ENCODE measurements at places on chromosomes 11 and 22. TPM values are rescaled to one million over a fixed set of nuclear protein-coding genes. Genes with fewer than 3 reads are reported as not detected.

DNA sequence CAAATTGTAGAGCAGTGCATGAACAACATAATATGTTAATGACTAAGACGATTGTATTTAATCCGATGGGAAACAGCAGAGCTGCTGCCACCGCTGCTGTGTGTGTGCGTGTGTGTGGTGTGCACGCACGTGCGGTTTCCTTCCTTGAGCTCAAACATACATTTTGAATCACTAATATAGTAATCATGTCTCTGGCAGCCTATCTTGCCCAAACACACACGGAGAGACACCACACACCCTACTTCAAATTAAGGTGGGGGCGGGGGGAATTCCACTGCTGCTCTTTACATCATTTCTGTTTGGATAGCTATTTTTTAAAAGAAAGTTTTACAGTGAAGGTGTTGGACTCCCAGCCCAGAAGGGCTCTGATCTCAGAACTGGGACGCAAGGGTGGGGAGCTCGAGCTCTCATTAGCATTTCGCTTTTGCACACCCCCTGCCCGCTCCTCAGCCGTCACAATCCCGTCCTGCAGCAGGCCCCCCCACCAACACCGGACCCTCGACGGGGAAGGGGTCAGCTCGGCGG is 651 bp upstream of the FAM83F start:
- H3K27me3 ChIP-seq: peaks cover 42% of the 10 kb centered on the region
- no peak overlapping the region for H3K4me3 ChIP-seq
- H3K27ac ChIP-seq: no peak overlapping the region
- H3K4me1 ChIP-seq: peaks cover 11% of the 10 kb centered on the region

DNA sequence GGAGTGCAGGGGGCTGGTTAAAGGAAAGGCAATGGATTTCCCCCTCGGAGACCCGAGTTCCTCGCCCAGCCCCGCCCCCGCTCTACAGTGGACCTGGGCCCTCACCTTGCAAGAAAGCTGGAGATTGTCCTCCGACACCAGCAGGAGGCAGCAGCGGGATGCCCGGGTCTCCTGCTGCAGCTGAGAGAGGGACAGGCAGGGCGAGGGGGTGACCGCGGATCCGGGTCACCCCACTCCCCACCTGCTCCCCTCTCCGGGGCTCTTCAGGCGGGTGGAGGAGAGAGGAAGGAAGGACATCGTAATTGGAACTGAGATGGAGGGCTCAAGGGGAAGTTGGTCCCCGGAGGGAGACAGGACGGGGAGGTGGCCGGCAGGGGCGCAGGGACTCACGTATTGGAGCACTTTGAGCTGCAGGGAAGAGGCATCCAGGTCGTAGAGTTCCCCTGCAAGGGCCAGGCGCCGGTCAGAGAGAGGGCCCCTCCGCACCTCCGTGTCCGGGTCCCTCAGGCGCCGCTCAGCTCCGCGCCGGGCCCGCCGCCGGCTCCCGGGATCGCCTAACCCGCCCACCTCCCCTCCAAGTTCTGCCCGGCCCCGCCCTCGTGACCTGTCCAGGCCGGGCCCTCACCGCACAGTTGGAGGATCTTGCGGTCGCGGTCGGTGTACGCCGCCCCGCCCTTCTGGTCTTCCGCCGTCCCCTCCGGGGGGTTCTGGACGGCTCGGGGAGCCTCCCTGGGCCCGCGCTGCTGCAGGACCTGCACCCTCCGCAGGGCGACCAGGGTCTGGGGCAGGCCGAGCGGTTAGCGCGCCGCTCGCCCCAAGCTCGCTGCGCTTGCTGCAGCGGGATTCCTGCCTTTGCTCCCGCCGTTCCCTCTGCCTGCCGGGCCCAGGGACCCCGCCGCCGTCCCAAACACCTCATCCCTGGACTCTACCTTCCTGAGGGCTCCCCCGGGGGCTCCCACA is 84.1 kb downstream of the PDE2A start:
- H3K27me3 ChIP-seq: peaks cover 96% of the 10 kb centered on the region
- no peaks in the 10 kb centered on the region for H3K36me3 ChIP-seq

GRCh38 chr22:21564411-21564810 is 3.1 kb upstream of the UBE2L3 start:
- no peak overlapping the region for H3K27ac ChIP-seq
- no peaks in the 10 kb centered on the region for H3K27me3 ChIP-seq
- no peak for DNase-seq
- no peak overlapping the region for H3K4me3 ChIP-seq
- H3K36me3 ChIP-seq: no peaks in the 10 kb centered on the region
- H3K4me1 ChIP-seq: no peaks in the 10 kb centered on the region

DNA sequence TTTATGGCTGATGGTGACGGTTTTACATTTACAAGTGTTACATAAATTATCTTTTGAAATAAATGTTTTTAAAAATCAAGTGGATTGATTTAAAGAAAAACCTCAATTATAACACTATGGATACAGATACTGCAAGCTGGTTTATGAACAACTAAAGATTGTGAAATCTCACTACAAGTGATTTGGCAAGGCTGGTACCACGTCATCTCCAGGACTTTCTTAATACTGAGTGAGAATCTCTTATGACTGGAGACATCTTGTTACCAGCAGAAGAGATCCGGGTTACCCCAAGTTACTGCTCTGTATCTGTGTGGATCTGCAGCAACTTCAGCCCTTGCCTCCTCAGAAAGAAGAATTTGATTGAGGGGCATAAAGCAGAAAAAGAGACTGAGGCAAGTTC is 452.9 kb downstream of the MN1 start:
- H3K27ac ChIP-seq: no peak overlapping the region
- H3K36me3 ChIP-seq: no peaks in the 10 kb centered on the region
- no peak for DNase-seq

DNA sequence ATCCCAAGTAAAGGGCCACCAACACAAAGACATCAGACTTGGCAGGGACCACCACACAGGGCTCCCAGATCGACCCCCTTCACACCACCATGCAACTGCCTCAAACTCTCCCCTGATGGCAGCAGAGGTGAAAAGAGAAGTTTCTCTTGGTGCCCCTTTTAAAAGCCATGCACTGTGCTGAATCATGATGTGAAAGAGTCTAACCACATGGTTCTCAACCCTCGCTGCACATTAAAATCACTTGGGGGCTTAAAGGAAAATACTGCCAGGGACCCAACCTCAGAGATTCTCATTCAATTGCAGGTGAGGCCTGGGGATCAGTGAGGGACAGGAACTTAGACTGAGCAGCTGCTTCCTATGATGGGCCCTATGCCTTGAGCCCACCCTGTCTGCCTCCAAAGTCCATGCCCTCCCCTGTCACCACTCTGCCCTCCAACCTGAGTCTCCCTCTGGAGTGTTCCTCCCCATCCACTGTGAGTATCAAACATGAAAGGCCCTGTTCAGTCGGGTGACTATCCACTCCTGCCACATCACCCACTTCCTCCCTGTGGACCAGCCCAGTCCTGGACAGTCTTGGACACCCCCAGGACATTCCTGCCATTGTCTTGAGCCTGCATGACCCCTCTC is 40.8 kb downstream of the PLEKHA7 start:
- no peaks in the 10 kb centered on the region for H3K27me3 ChIP-seq
- no peaks in the 10 kb centered on the region for H3K4me1 ChIP-seq
- H3K36me3 ChIP-seq: no peaks in the 10 kb centered on the region
- H3K27ac ChIP-seq: no peak overlapping the region

DNA sequence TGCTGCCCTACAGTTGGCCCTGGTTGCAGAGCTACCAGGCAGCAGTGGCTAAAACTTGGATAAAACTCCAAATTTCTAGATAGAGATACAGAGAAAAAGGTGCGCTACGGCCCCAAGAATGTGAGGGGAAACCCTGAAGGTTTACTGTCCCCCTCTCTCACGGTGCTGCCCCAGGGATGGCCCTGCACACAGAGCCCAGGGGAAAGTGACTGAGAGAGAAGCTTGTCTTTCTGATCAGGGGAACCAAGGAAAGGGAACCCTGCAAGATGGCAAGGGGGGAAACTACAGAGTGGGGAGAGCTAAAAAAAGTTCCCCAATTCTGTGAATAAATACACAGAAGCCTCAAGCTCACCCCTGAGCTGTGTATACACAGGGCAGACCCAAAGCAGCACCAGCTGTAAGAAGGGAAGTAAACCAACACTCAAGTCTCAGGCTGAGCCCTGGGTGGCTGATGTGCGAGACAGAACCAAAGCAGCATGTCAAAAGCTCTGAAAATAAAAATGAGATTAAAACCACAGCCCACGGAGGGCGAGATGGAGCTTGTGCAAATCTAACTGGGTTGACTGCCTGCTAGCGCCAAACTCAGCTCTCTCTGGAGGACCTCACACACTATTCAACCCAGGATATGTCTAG is 22.1 kb downstream of the GNB1L start:
- H3K36me3 ChIP-seq: no peaks in the 10 kb centered on the region
- no peaks in the 10 kb centered on the region for H3K27me3 ChIP-seq
- no peaks in the 10 kb centered on the region for H3K4me1 ChIP-seq
- H3K4me3 ChIP-seq: no peak overlapping the region
- no peak overlapping the region for H3K27ac ChIP-seq
- peak; percentile 36 for DNase-seq

- peaks cover 10% of the 10 kb centered on the region for H3K27me3 ChIP-seq
- no peaks in the 10 kb centered on the region for H3K36me3 ChIP-seq
- DNase-seq: no peak
- H3K4me3 ChIP-seq: no peak overlapping the region
- H3K4me1 ChIP-seq: peaks cover 5% of the 10 kb centered on the region
- H3K27ac ChIP-seq: no peak overlapping the region
Observed at GRCh38 chr11:122304973-122305372, 189.0 kb upstream of the BLID start.

DNA sequence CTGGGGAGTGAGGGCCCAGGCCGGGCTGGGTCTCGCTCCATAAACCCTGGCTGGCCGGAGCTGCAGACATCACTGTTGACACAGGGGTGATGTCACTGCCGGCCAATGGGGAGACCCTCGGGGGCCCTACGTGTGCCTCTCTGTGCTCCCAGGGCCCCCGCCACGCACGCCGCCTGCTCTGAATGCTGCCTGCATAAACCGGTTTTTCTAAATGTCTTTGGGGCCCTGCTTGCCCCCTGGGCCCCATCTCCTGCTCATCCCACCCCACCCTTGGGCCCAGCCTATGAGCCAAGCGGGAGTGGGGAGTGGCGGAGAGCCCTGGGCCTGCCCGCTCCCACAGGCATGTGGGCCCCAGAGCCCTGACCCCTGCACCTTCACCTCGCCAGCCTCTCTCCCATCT is 7.7 kb downstream of the H19 start:
- no peak overlapping the region for H3K27ac ChIP-seq
- no peaks in the 10 kb centered on the region for H3K27me3 ChIP-seq
- H3K4me3 ChIP-seq: no peak overlapping the region
- H3K4me1 ChIP-seq: no peaks in the 10 kb centered on the region
- no peaks in the 10 kb centered on the region for H3K36me3 ChIP-seq

DNA sequence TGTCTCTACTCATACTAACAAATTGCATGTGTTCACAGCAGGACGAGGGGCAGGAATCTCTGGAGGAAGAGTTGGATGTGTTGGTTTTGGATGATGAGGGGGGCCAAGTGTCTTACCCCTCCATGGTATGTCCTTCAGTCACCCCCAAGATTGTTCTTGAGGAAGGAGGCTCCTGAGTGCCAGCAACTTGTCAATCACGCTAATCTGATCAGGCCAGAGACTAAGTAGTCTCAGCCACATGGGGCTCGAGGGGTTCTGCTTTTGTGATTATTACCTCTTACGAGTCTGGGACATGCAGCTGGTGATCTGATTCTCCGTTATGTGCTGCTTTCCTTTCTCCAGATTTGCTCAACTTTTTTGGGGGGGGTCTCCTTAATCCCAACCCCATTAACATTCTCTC is 54.3 kb downstream of the CTNND1 start:
- no peak for DNase-seq
- H3K4me3 ChIP-seq: no peak overlapping the region
- H3K27me3 ChIP-seq: no peaks in the 10 kb centered on the region
- no peak overlapping the region for H3K27ac ChIP-seq

- no peaks in the 10 kb centered on the region for H3K27me3 ChIP-seq
- H3K4me1 ChIP-seq: peaks cover 4% of the 10 kb centered on the region
- H3K4me3 ChIP-seq: no peak overlapping the region
- no peak overlapping the region for H3K27ac ChIP-seq
Observed at GRCh38 chr11:123482218-123482617, 52.1 kb downstream of the GRAMD1B start.

DNA sequence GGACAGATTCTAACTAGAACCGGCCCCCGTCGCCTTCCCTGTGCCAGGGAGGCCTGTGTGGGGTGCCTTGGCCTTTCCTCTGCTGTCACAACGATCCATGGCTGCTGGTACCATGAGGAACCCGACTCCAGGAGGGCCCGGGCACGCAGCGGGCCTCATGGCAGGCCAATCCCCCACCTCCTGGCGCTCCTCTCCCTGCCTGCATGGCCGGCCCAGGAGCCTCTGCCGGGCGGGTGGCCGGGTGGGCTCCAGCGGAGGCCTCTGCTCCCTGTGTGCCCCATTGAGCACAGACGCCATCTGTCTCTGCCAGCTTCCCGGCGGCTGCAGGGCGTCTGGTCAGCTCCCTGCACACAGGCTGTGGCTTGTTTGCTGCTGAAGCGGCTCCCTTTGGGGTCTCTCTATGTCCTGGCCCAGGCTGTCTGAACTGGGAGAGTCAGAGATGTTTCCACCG is 86.5 kb downstream of the MYEOV start:
- H3K27ac ChIP-seq: peak overlapping the region; percentile 68
- H3K36me3 ChIP-seq: no peaks in the 10 kb centered on the region
- no peak for DNase-seq
- no peak overlapping the region for H3K4me3 ChIP-seq
- no peaks in the 10 kb centered on the region for H3K27me3 ChIP-seq

MOGAT2 gene
- total RNA-seq: not detected

HEPN1 gene
- total RNA-seq: not detected

TRIM68 gene
- 11.3 TPM for total RNA-seq

WBP2NL gene
- not detected for total RNA-seq

TMPRSS4 gene
- not detected for total RNA-seq

PIK3C2A gene
- 108 TPM for total RNA-seq

OR52K1 gene
- total RNA-seq: not detected
